ENCODE measurements at places on chromosomes 2 and 18.

GRCh38 chr18:74742573-74743243 is 145.0 kb downstream of the ZNF407 start:
- DNase-seq: no peak

GRCh38 chr2:216663106-216663505 is 29.9 kb downstream of the IGFBP2 start:
- DNase-seq: no peak

DNA sequence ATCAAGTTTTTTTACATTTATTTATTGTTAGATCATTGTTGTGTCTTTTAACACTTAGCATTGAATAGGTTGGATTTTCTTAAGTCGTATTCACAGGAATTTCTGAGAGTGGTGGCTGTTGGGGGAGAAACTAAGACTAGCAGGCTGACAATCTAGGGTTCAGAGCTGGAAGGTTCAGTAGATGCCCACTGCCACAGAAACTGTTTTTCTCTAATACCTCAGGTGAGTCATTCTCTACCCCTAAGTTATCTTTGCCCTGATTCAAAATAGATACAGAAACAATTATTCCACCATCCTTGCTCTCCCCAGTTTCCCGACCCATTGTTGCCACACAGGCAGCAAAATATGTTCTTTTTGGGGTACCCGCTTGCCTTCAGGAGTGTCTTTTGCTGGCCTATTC is 870.8 kb upstream of the ID2 start:
- no peak for DNase-seq

DNA sequence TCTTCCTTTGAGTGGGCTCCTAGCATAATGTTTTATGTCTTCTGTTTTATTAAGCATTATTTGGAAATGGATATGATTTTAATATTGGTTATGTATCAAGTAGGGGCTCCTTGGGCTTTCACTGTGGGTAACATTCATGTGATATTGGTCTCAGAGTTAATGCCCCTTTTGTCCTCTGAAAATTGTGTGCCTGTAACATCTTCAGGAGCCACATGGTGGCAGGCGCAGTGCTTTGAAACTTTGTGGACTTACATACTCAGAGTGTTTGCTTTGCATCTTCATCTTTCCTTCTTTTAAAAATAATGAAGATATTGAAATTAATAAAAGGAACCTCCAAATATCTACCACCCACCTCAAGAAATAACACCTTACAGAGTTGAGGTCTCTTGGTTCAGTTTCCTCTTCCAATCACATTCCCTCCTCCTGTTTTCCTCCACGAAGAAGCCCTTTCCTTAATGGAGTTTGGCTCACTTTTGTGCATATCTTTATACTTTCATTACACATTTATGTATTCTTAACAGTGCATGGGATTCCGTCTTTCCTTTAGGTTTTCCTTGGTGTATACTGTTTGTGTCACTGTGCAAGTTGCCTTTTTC is 73.5 kb downstream of the LIMS1 start:
- DNase-seq: peak; percentile 63

GRCh38 chr18:9750606-9751304 is 42.7 kb downstream of the RAB31 start:
- DNase-seq: no peak

- no peak for DNase-seq
Measured at GRCh38 chr2:203797276-203797675, 70.3 kb upstream of the CTLA4 start.

DNA sequence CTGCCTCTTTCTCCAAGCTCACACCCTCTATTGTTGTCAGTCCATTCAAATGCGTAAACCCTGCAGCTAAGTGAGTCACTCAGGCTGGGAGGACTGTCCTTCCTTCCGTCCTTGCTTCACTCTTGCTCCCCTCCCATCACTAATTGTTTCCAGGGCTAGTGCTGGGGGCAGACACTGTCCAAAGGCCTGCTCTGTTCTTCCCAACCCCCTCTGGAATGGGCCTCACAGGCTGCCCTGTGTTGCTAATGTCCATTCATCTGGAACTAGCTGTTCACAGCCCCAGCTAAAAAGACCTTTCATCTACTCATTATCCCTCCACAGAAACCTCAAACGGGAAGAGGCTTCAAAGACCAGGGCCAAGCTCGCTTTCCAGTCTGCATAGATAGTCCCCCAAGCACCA is 31.9 kb upstream of the NRP2 start:
- no peak for DNase-seq

- no peak for DNase-seq
Measured at GRCh38 chr2:132971310-132972061, 301.5 kb upstream of the LYPD1 start.

Data from CD4-positive, alpha-beta T cell treated with Interleukin-2 at 100 ng/mL for 4 hours (primary cell).